ENCODE measurements at places on chromosomes 13 and 19.

GRCh38 chr13:72125561-72125960, 258.6 kb upstream of the DACH1 start:
- no peak for DNase-seq

DNA sequence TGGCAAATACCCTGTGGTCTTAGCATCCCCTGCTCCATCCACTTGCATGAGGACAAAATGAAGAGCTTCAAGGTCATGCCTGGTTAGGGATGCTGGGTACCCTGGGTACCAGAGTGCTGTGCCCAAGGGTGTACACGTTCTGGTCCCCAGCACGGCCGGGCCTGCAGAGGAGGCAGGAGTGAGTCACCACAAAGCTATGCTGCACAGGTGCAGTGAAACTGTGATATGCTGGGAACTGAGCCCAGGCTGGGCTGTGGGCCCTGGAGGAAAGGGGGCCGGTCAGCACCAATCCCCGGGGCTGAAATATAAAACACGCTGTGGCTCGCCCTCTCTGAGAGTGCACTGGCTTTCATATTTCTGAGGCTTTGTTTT, 95.1 kb downstream of the TSHZ3 start:
- no peak for DNase-seq

GRCh38 chr19:4503825-4504170, 14.5 kb downstream of the PLIN4 start:
- no peak for DNase-seq

GRCh38 chr13:100917011-100917410, 242.4 kb upstream of the TMTC4 start:
- DNase-seq: no peak

DNA sequence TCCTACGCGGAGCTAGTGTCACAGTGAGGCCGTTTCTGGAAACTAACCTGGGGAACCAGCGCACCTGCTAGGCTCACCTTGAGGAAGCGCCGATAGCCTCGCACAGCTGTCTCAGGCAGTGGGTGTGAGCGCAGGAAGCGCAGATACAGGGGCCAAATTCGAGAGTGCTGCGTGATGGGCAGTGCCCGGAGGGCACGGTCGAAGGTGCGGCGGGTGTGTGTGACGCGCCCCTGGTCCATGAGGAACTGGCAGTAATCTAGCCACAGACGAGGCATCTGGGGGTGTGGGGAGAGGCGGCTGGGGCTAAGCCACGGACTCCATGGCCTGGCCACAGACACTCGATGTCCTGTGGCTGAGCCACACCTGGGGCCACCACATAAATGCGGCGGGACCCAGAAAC, 2.2 kb downstream of the XAB2 start:
- DNase-seq: no peak

- DNase-seq: no peak
Measured at GRCh38 chr13:21117104-21117809, 55.9 kb upstream of the LATS2 start.

DNA sequence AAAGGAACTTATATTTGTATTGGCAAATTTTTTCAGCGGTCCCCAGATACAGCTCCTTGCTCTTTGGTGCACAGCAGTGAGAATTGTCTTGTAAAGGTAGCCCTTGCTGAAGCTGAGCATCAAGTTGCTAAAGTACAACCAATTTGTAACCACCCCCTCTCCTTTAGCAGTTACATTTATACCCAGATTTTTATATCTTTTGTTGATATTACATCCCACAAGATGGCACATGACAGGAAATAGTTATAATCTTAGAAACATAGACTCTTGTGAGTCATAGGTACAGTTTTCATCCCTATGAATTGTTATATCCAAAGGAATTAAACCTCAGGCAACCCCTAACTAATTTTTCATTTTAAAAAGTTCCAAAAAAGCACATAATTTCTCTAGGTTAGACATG, 523.0 kb upstream of the SLITRK1 start:
- no peak for DNase-seq

- peak; percentile 83 for DNase-seq
Measured at GRCh38 chr19:40716031-40716481, 630 bp downstream of the COQ8B start.

GRCh38 chr19:33435706-33436359, 62.3 kb downstream of the CEBPG start:
- no peak for DNase-seq

- no peak for DNase-seq
Measured at GRCh38 chr13:114194853-114195252, 15.8 kb downstream of the CFAP97D2 start.

DNA sequence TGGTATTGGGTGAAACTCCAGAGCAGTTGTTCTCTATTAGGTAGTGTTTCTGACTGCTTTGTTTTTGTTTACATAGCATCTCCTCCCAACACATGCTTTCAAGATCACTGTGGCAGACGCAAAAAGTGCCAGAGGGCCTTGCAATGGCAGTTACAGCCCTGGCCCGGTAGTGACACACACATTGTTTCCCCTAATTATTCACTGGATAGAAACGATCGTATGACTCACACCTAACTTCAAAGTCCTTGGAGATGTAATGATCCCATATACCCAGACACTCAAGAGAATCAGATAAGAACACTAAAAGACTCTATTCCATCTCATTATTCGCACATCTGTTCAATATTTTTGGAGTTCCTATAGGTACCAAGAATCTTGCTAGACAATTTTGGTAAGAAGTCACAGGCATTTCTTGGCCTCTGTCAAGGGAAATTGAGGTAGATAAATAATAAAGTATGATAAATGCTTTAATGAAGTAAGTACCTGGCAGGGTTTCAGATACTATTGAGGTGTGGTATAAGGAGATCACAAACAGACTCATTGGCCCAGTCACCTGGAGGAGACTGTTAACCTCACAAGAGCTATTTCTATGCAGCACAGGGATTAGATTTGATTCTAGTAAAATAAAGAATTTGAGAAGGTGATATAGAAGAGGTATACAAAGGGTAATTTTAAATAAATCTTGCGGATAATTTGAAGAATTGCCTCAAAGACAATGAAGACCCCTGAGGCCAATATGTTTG, 485.3 kb downstream of the SLITRK6 start:
- DNase-seq: no peak

DNA sequence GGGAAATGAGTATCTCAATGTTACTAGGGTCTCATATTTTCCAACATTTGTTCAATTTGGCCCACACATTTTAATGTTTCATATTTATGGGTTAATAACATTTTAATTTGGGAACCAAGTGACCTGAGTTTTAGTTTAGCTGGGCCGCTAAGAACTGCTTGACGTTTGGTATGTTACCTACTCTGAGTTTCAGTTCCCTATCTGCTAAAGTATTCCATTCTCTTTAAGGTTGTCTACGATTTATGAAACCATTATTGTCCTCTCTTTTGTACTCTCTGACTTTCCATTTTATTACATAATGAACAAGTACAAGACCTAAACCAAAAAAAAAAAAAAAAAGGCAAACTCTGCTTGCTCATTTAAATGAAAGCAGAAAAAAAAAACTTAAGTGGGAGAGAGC, 89.9 kb downstream of the FGF14 start:
- no peak for DNase-seq

DNA sequence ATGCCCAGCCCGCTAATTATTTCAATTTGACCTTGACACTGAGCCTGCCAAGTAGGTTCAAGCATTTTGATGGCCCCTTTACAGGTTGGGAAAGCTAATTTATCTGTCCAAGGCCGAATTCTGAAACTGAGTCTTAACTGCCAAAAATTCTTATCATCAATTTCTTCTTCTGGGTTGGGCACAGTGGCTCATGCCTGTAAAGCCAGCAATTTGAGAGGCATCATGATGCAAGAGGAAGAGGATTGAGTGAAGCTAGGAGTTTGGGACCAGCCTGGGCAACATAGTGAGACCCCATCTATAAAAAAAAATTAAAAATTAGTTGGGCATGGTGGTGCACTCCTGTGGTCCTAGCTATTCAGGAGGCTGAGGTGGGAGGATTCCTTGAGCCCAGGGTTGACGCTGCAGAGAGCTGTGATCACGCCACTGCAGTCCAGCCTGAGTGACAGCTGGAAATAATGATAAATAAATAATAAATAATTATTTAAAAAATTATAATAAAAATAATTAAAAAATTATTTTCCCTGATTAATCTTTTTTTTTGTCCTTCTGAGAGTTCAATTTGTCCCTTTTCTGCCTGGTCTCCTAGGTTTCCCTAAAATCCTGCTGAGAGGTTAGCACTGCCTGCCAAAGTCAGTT, 1.3 kb upstream of the LDLR start:
- no peak for DNase-seq

DNA sequence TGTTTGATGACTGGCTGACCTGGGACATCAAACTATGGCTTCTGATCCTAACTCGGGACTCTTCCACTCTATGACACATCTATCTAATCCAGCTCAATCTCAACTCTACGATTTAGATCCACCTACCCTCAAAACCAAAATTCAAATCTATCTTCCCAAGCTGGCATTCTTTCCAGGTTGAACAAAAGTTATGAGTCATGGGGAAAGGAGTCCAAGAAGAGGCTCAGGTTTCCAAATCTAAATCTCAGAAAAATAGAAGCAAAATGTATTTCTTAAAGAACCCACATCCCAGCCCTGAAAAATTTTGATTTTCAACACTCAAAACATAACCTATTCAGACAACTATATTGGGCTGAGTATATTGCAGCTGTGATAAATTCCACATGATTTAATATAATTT, 143.9 kb upstream of the IPO5 start:
- no peak for DNase-seq

GRCh38 chr13:51747438-51748434, 56.2 kb downstream of the DHRS12 start:
- DNase-seq: no peak

DNA sequence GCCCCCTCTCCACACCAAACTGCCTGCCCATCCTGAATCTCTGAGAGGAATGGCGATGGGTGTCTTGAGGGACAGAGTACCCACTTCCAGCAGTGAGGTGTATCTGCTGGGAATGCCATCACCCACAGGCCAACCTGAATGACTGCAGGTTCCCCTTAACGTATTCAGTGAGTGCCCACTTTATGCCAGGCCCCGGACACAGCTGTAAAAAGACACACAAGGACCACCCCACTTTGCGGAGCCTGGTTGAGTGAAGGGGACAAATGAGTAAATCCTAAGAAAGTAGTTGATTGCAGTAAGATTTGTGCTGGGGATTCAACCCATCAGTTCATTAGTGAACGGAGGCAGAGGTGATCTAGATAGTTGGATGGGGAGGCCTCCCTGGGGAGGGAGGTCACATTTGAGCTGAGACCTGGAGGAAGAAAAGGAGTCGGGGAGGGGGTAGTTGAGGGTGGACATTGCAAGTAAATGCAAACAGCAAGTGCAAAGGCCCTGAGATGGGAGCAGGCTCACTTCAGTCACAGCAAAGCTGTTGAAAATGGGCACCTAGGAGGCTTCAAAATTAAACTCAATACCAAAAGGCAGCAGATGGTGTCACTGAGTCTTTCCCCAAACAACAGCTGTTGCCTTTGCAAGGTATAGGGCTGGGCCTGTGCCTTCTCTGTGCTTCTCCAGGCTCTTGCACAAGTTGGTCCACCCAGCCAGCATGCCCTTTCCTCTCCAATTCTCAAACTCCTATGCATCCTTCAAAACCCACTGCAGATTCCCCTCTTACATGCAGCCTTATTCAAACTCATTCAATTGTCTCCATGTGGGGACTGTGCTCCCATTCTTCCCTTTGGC, 4.3 kb downstream of the GDF15 start:
- peak; percentile 86 for DNase-seq

DNA sequence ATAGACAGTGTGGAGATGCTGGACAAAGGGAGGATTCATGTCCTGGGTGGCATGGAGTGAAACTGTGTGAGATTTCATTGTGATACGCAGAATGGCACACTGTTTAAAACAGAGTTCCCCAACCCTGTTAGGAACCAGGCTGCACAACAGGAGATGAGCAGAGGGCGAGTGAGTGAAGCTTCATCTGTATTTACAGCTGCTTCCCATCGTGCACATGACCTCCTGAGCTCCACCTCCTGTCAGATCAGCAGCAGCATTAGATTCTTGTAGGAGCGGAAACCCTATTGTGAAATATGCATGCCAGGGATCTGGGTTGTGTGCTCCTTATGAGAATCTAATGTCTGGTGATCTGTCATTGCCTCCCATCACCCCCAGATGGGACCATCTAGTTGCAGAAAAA, 72.5 kb downstream of the RAP2A start:
- no peak for DNase-seq

DNA sequence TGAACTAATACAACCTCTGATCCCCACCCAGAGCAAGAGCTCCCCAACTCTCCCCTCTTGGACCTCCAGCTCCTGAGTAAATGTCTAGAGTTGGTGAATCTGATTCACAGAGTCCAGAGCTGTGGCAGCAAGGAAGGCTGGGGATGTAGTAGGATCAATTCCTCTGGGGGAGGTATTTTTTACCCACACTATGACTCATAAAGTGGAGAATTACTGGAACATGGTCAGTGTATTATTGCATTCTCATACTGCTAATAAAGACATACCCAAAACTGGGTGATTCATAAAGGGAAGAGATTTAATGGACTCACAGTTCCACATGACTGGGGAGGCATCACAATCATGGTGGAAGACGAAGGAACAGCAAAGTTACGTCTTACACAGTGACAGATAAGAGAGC, 496.7 kb downstream of the EFNB2 start:
- DNase-seq: no peak

GRCh38 chr13:95533545-95534160, 18.9 kb upstream of the CLDN10 start:
- no peak for DNase-seq

- DNase-seq: no peak
Measured at GRCh38 chr19:43763473-43763939, 8.7 kb upstream of the SMG9 start.

DNA sequence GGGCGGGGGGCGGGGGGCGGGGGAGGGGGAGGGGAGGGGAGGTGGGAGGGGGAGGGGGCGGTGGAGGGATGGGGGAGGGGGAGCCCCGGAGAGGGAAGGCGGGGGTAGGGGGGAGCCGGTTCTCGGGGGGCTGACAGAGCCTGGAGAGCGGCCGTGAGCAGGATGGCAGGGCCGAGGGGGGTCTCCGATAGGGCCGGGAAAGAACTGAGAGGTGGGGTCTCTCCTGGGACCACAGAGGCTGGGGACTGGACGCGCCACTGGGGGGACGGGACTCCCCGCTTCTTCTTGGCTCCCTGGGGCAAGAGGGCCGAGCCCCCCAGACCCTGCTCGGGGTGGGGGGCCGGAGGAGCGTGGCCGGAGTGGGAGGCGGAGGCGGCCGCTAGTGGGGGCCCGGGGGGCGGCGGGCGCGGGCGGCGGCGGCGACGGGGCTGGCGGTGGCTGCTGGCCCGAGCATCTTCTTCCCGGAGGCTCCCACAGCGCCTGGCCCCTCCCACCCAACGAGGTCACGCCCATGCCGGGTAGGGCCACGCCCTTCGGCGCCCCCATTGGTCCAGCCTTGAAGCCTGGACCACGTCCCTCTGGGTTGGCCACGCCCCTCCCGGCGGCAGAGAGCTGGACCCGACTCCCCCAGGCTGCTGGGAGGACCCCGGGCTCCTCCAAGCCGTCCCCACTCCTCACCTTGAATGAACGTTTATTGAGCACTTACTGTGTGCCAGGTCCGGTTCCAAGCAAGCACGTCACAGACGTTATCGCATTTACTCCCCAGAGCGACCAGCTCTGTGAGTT, at the start of gene NOVA2:
Gene NOVA2, minus strand, starts transcription at position 313 of the 786 bp plus-strand sequence. CDS start 514 bp downstream, outside the sequence.
- peak; percentile 65 for DNase-seq

- DNase-seq: no peak
Measured at GRCh38 chr13:44936246-44936645, 53.0 kb downstream of the NUFIP1 start.
